HFFc6 (cell line): ENCODE measurements at places on chromosomes 3 and 15. TPM values are rescaled to one million over a fixed set of nuclear protein-coding genes. Genes with fewer than 3 reads are reported as not detected.

- no peak for DNase-seq
- 0 out of 2 replicates have a peak, but pooled peaks cover 5% of the 10 kb centered on the region for H3K36me3 ChIP-seq
- no peak overlapping the region for H3K4me3 ChIP-seq
- H3K27ac ChIP-seq: no peak overlapping the region
- peaks cover 6% of the 10 kb centered on the region for H3K4me1 ChIP-seq
- peaks cover 15% of the 10 kb centered on the region for H3K27me3 ChIP-seq
These were observed 65.3 kb upstream of the IGF1R start for GRCh38 chr15:98582900-98583554.

GRCh38 chr15:97858296-97858695, 102.2 kb upstream of the ARRDC4 start:
- peaks cover 2% of the 10 kb centered on the region; the same call in 1 of the 2 replicates for H3K27me3 ChIP-seq
- no peak for DNase-seq
- no peak overlapping the region for H3K27ac ChIP-seq

- no peak overlapping the region for H3K27ac ChIP-seq
- DNase-seq: no peak
- H3K36me3 ChIP-seq: peaks cover 14% of the 10 kb centered on the region; the same call in 1 of the 2 replicates
- no peak overlapping the region for H3K4me3 ChIP-seq
- peaks cover 15% of the 10 kb centered on the region for H3K27me3 ChIP-seq
- H3K4me1 ChIP-seq: peaks cover 16% of the 10 kb centered on the region
These were observed 85.6 kb upstream of the IQSEC1 start for GRCh38 chr3:13158871-13159270.

- H3K27me3 ChIP-seq: no peaks in the 10 kb centered on the region
- H3K4me3 ChIP-seq: no peak overlapping the region
- peaks cover 34% of the 10 kb centered on the region for H3K4me1 ChIP-seq
- peaks cover 11% of the 10 kb centered on the region; the same call in 1 of the 2 replicates for H3K36me3 ChIP-seq
- H3K27ac ChIP-seq: peak overlapping the region; percentile 7; the same call in 1 of the 2 replicates
These were observed 142.8 kb downstream of the VPS13C start for GRCh38 chr15:61917457-61917856.

DNA sequence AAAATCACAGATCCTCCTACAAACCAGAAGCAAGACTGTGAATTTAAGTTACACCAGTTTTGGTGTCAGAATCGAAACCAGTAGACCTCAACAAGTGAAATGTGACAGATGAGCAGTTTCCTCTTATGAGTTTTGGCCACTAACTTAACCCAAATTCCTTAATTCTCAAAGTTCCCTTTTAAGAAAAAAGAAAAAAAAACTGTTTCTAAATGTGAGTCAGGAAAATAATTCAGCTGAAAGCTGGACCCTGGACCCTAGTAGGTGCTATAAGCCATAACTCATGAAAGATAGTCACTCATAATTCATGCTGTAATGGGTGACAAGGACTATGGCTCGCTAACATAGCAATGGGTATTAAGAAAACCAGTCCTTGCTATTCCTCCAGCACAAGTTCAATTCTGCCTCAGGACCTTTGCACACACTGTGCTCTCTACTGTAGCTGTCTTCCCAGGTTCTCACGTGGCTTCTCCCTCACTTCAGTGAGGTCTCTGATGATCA, 9.0 kb upstream of the THRB start:
- no peaks in the 10 kb centered on the region for H3K4me1 ChIP-seq
- no peaks in the 10 kb centered on the region for H3K36me3 ChIP-seq
- no peak for DNase-seq
- H3K27me3 ChIP-seq: peaks cover 2% of the 10 kb centered on the region
- H3K27ac ChIP-seq: no peak overlapping the region
- no peak overlapping the region for H3K4me3 ChIP-seq

DNA sequence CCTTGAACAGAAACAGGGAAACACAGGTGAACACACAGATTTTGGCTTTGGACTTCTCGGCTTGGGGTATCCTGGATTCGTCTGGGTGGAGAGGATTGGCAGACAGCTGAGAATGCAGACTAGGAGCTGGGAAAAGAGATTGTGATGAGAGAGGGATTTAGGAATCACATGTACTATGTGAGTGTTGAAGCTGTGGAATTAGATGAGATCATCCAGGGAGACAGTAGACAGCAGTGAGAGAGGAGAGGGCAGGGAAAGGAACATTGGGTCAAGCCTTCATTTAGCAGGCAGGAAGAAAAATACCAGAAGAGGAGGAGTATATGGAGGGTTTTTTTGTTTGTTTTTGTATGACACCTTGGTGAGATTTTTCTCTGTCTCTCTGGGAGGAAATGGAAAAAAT, 262.1 kb upstream of the TBL1XR1 start:
- H3K4me1 ChIP-seq: peaks cover 20% of the 10 kb centered on the region
- no peaks in the 10 kb centered on the region for H3K27me3 ChIP-seq
- no peak overlapping the region for H3K27ac ChIP-seq
- H3K36me3 ChIP-seq: no peaks in the 10 kb centered on the region

- H3K36me3 ChIP-seq: no peaks in the 10 kb centered on the region
- peaks cover 3% of the 10 kb centered on the region; the same call in 1 of the 2 replicates for H3K27me3 ChIP-seq
- H3K27ac ChIP-seq: no peak overlapping the region
- DNase-seq: peak; percentile 12
- H3K4me3 ChIP-seq: no peak overlapping the region
These were observed 85.9 kb upstream of the FNDC3B start for GRCh38 chr3:171953301-171954022.

GRCh38 chr3:100144255-100144866, 30.1 kb upstream of the FILIP1L start:
- peaks cover 8% of the 10 kb centered on the region for H3K4me1 ChIP-seq
- H3K4me3 ChIP-seq: no peak overlapping the region
- DNase-seq: no peak
- H3K27ac ChIP-seq: no peak overlapping the region
- peaks cover 24% of the 10 kb centered on the region for H3K36me3 ChIP-seq
- no peaks in the 10 kb centered on the region for H3K27me3 ChIP-seq

- no peak overlapping the region for H3K4me3 ChIP-seq
- no peaks in the 10 kb centered on the region for H3K36me3 ChIP-seq
- H3K27me3 ChIP-seq: peaks cover 2% of the 10 kb centered on the region
These were observed 2.6 kb downstream of the SLC15A2 start for GRCh38 chr3:121896823-121897222.

GRCh38 chr3:3109407-3110298, 521 bp downstream of the IL5RA start:
- H3K4me3 ChIP-seq: no peak overlapping the region
- H3K27me3 ChIP-seq: peaks cover 1% of the 10 kb centered on the region; the same call in 1 of the 2 replicates
- H3K4me1 ChIP-seq: no peaks in the 10 kb centered on the region
- no peak for DNase-seq
- H3K36me3 ChIP-seq: no peaks in the 10 kb centered on the region
- no peak overlapping the region for H3K27ac ChIP-seq

- H3K4me3 ChIP-seq: no peak overlapping the region
- H3K36me3 ChIP-seq: peaks cover 4% of the 10 kb centered on the region; the same call in 1 of the 2 replicates
- no peak overlapping the region for H3K27ac ChIP-seq
These were observed 101.1 kb downstream of the EPHA6 start for GRCh38 chr3:96915445-96915844.

Gene WDR49
- not detected in 2 replicates for total RNA-seq

Gene IL5RA
- not detected in 3 replicates for total RNA-seq

Gene CLEC3B
- 1.3 to 1.9 TPM (median 1.4 TPM) in 3 replicates for total RNA-seq

Gene NR1I2
- not detected in 3 replicates for total RNA-seq

Gene NR2E3
- total RNA-seq: not detected in 3 replicates
